Smooth muscle cell of the brain vasculature (primary cell): ENCODE measurements at places on chromosomes 5 and 9.

- no peak for DNase-seq
These were observed 343.6 kb downstream of the ADGRV1 start for GRCh38 chr5:90902170-90902569.

GRCh38 chr5:156420665-156421064 lies 93.7 kb downstream of the SGCD start:
- no peak for DNase-seq

- DNase-seq: no peak
These were observed 11.3 kb upstream of the PHF2 start for GRCh38 chr9:93565089-93565488.

- DNase-seq: no peak
These were observed 96.0 kb upstream of the PRR16 start for GRCh38 chr5:120367896-120368634.

DNA sequence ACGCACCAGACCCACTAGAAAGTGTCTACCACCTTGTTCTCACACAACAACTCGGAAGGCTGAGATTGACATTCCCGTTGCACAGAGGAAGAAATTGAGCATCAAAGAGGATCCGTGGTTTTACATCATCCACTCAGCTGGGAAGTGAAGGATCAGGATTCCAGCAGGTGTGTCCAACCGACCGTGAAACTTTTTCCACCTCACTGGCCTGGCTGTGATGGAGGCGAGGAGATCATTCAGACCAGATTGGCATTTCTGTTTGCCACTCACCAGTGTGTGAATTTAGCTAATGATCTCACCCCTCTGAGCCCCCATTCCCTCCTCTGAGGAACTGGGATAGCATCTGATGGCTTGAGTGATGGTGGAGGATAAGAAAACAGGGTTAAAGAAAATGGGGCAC lies 46.7 kb upstream of the CPLX2 start:
- no peak for DNase-seq

GRCh38 chr5:78001197-78001596 lies 225.1 kb upstream of the TBCA start:
- no peak for DNase-seq

- no peak for DNase-seq
These were observed 21.0 kb downstream of the PDCD1LG2 start for GRCh38 chr9:5531101-5531882.

DNA sequence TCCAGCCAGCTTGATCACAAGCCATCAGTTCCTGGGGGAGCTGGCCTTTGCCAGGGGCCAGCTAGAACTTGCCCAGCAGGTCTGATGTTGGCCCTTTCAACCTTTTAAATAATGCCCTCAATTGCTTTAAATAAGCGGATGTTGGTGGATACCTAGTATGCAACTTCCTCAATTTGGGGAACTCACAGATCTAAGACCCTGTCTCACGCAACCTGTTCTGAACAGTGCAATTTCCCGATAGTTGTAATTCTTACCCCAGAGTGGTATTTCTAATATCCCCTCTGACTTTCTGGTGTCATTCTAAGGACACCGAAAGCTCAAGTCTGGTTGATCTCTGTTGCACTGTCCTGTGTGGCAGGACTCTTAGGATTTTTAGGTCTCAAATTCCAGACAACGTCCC lies 23.1 kb downstream of the GALNT12 start:
- DNase-seq: no peak

DNA sequence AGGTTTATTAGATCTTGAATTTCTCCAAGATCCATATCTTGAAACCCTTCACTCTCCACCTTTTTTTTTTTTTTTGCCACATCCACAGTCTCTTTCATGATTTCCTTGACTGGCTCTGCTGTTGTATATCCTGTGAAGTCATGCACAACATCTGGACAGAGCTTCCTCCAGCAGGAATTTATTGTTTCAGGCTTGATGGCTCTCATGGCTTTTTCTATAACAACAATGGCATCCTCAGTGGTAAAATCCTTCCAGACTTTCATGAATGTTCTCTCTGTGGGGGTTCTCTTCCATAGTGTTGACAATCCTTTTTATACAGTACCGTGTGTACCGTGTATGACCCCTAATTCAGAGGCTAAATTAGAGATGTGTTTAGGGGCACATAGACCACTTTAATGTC lies 24.0 kb downstream of the RANBP17 start:
- no peak for DNase-seq

GRCh38 chr9:124392254-124392870 lies 22.9 kb downstream of the PSMB7 start:
- DNase-seq: no peak

DNA sequence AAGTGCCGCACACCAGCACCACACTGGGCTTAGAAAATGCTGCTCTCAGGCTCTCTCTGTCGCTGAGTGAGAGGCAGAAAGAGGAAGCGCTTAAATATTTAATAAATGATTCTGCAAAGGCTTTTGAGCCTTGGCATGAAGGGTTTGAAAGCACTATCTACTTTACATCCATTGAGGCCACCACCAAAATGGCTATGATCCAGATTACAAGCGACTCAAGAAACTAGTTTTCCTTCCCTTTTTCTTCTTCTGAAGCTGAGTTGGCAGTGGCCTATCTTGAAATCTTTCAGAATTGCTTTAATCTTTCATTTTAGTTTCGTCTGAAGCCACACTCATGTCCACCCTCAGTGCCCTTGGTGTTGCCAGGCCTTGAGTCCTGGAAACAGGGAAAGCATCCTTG lies 59.5 kb downstream of the EBF1 start:
- DNase-seq: no peak

GRCh38 chr9:78351816-78352215 lies 54.9 kb downstream of the PSAT1 start:
- DNase-seq: no peak

- no peak for DNase-seq
These were observed 537.1 kb upstream of the CDH18 start for GRCh38 chr5:20524991-20525529.

DNA sequence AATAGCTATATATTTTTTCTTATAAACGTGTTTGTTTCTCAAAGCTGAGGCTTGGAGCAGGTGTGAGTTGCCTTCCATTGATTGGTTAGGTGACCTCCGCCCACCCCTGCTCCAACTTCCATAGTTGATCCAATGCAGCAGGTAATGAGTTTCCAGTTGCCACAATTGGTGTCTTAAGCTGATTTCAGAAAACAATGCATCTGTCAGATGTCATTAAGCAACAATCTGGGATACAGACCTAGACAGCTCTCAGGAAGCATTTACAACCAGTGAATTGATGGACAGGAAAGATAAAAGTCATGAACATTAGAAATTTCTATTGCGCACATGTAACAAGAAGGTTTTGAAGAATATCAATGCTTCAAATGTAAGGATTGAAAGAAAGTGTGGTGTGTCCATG lies 510.5 kb downstream of the SEMA5A start:
- DNase-seq: no peak

- DNase-seq: no peak
These were observed 650 bp downstream of the FRMD3 start for GRCh38 chr9:83537331-83538171.
